ENCODE measurements at places on chromosomes 1 and 21.

- DNase-seq = no peak
These were observed 16.2 kb downstream of the WDR47 start for GRCh38 chr1:109025694-109026093.

DNA sequence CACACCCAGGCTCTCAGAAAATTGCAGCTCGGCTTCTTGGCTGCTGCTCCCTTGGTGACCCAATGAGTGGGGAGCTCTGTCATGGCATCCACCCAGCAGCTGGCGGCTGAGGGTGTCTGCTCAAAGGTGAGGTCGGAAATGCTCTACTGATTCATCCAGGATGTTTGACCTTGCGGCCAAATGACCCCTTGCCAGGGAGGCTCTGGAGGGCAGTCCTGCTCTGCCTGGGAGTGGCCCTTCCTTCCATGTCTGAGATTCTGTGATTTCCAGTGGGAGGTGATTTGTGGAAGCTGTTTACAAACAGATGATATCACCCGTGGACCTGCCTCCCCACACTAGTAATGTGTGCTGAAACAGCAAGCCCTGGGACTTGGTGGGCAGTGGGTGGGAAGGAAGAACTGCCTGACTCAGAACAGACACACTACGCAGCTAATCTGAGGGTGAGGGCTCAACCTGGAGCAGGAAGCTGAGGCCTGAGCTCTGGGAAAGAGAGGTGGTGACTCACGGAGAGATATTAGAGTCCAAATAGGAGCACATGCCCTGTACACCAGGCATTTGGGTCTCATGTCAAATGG, 3.0 kb downstream of the CRCT1 start:
- no peak for DNase-seq

- DNase-seq = no peak
These were observed 75.0 kb downstream of the C4BPA start for GRCh38 chr1:207179036-207179435.

DNA sequence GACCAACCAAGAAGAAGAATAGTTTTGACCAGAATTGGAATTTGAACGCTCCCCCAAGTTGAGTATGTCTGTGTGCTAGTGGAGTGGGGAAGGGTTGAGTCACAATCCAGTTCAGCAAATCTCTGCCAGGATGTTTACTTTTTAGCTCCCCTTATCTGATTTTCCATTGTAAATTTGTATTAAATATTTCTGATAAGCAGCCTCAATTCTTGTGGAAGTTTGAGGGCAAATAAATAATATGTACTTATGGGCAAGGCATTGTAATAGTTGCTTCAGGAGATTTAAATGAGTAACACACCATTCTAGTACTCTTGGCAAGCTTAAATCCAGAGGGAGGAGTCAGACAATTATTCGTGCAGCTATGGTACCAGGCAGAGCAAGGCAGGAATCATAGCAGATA, 14.4 kb downstream of the CXADR start:
- DNase-seq = no peak

DNA sequence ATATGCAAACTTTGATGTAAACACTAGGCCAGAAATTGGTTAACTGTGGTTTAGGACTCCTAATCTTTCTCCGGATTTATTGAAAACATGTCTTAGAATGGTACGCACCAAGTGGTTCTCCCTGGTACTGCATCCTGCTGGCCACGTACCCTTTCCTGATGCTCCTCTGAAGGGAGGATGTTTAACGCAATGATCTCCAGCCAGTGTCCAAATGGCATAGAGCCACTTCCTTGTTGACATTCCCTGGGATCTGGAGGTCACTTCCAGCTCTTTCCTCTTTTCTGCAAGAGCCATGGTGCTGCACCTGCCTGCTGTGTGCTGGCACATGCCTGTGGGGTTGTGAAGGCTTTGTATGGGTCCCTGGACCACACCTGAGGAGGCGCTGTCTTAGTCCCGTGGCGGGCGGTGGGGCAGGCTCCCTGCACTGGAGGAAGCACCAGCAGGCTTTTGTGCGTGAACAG, 53.9 kb downstream of the GALNT2 start:
- no peak for DNase-seq

DNA sequence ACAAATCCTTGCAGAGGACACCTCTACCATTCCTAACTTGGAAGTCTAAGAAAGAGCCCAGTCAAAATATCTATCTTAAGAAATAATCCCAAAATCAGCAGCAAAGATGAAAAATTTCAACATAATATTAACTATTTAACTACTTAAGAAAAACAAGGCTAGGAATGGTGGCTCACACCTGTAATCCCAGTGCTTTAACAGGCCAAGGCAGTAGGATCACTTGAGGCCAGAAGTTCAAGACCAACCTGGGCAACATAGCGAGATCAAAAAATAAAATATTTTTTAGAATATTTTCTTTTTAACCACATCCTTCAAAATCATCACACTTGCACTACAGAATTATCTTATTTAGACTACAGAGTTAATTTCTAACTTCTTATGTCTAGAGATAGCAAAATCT, 4.9 kb downstream of the CNN3 start:
- no peak for DNase-seq

GRCh38 chr21:26164311-26164710, 6.3 kb downstream of the APP start:
- DNase-seq = no peak

GRCh38 chr1:30378991-30379581, 344.3 kb downstream of the MATN1 start:
- peak; percentile 37 for DNase-seq

GRCh38 chr1:157595356-157595755, 2.5 kb downstream of the FCRL4 start:
- DNase-seq = no peak

GRCh38 chr1:32962248-32962896, 2.2 kb downstream of the RNF19B start:
- DNase-seq = no peak

GRCh38 chr1:183103577-183103976, 80.4 kb downstream of the LAMC1 start:
- no peak for DNase-seq

DNA sequence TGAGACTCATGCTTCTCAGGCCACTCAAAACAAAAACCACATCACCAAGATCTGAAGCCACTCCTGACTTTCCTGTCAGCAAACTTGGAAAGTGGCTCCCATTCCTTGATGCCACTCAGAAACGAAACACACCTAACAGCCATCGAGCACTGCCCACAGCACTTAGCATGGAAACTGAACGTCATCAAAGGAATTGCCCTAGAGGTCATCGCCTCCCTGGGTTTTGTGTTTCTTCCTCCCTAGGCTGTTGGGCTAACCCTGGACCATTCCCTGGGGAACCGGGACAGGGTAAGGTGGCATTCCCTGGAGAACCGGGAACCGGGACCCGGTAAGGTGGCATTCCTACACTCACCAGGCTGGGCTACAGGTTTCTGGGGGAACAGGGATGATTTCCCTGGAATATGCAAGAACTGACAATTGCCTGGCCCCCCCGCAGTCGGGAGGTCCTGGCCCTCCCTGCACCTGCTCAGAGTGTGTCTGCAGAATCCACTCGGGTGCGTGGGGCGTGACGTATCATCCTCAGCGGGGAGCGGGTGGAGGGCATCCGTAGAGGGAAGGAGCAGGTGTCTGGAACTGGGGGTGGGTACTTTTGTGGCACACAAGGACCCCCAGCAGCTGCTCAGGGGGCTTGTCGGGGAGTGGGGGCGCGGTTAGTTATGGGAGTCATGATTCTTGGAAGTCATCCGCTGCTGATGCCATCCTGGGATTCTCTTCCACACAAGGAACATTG, 30.3 kb downstream of the SLC45A1 start:
- no peak for DNase-seq

DNA sequence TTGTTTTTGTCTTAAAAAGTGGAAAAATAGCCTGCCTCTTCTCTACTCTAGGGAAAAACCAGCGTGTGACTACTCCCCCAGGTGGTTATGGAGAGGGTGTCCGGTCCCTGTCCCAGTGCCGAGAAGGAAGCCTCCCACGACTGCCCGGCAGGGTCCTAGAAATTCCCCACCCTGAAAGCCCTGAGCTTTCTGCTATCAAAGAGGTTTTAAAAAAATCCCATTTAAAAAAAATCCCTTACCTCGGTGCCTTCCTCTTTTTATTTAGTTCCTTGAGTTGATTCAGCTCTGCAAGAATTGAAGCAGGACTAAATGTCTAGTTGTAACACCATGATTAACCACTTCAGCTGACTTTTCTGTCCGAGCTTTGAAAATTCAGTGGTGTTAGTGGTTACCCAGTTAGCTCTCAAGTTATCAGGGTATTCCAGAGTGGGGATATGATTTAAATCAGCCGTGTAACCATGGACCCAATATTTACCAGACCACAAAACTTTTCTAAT, 35.0 kb upstream of the TDRD10 start:
- DNase-seq = no peak

DNA sequence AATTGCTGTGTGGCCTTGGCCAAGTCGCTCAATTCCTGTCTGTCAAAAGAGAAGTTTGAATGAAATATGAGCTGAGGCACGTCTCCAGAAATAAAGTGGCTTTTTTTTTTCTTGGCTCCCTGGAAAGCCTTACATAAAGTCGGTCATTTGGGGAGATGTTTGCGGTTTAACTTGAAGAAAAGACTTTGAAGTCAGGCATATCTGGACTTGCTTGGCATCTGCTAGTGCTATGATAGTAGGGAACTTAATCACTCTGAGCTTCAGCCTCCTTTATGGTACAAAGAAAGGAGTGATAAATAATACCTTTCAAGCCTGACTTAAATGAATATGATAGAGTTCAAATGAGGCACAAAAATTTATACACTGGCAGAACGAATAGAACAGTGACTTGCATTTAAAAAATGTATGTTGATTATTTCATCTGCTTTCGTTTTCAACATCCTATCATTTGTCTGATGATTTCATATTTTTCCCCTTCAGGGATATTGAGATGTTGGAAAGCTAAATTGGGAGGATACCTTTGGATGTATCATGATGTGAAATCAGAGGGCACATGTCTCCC, 60.2 kb downstream of the FASLG start:
- no peak for DNase-seq

- DNase-seq = no peak
These were observed 7.8 kb downstream of the DMRTA2 start for GRCh38 chr1:50415235-50416149.

DNA sequence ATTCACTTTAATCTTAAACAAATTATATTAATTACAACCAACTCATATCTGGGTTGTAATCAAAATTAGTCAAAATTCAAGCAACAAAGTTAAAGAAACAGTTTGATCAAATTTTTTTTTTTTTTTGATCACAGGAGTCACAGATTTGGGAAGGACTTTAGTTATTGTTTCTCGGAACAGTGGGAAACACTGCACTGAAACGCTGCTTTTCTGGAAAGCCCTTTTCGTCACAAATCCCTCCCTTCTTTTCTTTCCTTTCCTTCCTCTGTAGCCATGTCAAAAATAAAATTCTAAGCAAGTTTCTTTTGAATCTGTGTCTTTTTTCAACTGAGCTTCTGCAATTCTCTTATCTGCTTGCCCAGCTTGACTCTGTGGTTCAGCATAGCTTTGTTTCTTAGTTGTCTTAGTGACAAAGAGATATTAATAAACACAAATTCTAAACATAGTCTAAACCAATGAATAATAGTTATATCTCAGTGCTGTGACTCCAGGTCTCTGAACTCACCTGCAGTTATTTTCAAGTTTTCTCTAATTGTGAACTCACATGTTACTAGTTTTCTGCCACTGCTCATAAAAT, 53.8 kb downstream of the PTGS2 start:
- DNase-seq = no peak

- no peak for DNase-seq
These were observed 546.9 kb upstream of the ADAMTS5 start for GRCh38 chr21:27513825-27514224.

GRCh38 chr1:241976229-241976628, 18.7 kb downstream of the BECN2 start:
- DNase-seq = no peak

DNA sequence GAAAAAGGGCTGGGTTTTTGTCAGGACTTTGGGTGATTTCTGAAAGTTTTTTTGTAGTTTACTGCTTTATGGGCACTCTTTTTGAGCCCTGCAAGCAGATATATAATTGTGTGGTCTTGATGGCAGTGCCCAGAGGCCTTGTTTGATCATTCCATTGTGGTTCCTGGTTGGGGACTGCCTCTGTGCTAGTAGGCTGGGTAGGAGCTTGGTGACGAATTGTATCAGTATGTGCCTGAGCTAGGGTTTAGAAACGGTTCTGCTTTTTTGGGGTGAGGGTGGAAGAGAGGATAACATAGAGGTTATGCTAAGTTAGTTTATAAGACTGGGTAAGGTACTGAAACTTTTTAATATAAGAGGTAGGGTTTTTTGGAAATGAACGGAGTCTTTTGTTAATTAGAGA, 139.7 kb upstream of the ETV3 start:
- DNase-seq = no peak

DNA sequence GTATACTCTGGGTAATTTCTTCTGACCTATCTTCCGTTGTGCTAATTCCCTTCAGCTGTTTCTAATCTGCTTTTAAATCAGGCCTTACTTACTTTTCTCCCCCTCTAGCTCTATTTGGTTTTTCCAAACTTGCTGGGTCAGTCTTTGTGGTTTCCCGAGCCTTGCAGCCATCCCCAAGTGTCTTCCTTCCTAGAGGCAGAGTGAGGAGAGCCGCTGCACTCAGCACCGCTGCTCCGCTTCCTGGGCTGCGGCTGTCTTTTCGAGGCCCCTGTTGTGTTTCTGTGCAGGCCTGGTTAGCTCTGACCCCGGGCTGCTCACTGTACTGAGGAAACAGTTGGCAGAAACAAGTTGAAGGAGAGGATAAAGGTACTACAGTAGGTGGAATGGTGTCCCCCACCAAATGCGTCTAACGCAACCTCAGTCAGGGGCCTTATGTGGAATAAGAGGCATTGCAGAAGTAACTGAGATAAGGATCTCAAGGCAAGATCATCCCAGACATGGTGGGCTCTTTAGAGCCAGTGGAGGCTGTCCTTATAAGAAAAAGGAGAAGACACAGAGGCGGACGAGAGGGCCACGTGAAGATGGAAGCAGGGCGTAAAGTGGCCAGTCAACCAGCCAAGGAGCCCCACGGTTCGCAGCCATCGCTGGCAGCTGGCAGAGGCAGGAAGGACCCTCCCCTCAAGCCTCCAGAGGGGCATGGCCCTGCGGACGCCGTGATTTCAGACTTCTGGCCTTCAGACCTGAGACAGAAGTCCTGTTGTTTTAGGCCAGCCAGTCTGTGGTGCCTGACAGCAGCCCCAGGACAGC, 10.5 kb downstream of the WNT9A start:
- no peak for DNase-seq

- no peak for DNase-seq
These were observed 5.9 kb downstream of the YARS1 start for GRCh38 chr1:32811265-32811664.

All from right lung (tissue), 10 donors.